Chondrocyte (in vitro differentiated cells): ENCODE measurements at places on chromosomes 6 and 20. TPM values are rescaled to one million over a fixed set of nuclear protein-coding genes. Genes with fewer than 3 reads are reported as not detected.

DNA sequence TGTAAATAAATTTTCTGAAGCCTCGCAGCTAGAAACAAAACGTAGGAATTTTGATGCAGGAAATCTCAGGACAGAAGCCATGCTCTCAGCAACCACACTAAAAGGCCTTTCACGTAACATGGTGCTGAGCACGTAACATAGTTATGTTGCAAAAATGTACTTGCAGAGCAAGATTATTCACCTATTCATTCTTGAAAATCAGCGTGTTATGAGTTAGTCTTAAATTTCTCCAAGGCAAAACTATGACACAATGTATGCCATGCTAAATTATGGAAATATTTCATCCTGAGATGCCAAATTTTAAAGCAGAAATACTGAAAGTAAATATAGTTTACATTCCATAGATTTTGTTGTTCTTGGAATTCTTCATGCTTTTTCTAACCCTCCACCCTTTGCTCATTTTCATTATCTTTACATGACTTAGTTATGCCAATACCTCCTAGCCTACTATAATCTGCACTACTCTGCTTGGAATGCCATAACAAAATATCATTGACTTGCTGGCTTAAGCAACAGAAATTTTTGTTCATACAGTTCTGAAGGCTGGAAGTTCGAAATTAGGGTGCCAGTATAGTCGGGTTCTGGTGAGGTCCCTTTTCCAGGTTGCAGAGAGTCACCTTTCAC, 179.8 kb upstream of the BMP5 start:
- DNase-seq = no peak
- peak overlapping the region; percentile 68 for H3K27ac ChIP-seq
- H3K4me3 ChIP-seq = no peak overlapping the region

DNA sequence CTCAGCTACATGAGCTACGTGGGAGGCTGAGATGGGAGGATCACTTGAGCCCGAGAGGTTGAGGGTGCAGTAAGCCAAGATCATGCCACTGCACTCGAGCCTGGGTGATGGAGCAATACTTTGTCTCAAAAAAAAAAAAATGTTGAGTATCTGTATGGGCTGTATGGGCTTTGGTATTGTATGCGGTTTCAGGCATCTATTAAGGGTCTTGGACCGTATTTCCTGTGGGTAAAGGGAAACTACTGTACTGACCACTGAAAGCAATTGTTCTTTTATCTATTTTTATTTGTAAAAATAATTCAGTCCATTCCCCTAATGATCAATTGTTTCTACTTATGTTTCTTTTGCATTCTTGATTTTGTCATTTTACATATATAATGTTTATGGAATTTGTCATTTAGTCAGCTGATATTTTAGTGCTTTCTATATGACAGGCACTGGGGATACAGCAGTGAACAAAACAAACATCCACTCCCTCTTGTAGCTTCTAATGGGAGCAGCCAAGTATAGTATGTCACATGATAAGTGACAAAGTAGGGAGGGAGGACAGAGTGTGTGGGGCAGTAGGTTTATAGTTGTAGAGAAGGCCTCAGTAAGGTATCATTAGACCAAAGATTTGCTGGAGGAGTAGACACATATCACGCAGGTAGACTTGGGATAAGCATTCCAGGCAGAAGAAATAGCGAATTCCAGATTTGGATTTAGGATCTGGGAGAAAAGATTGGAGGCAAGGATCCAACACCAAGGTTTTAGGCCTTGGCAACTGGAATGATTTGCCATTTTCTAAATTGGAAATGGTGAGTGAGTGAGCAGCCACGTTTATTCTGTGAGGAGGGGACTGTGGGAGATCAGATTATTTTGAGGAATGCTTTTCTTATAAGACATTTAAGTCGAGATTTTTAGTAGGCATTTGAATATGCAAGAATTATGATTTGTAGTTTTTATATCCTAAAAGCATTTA, 6.0 kb downstream of the PCMT1 start:
- H3K27me3 ChIP-seq = no peaks in the 10 kb centered on the region
- H3K4me1 ChIP-seq = peaks cover 15% of the 10 kb centered on the region
- no peak for DNase-seq
- H3K36me3 ChIP-seq = peaks cover 8% of the 10 kb centered on the region
- H3K27ac ChIP-seq = peak overlapping the region; percentile 55

- H3K4me1 ChIP-seq = no peaks in the 10 kb centered on the region
- no peak overlapping the region for H3K4me3 ChIP-seq
- no peaks in the 10 kb centered on the region for H3K27me3 ChIP-seq
- no peaks in the 10 kb centered on the region for H3K36me3 ChIP-seq
- no peak overlapping the region for H3K27ac ChIP-seq
These were observed 516.7 kb downstream of the CBLN4 start for GRCh38 chr20:55488593-55488992.

- no peak overlapping the region for H3K27ac ChIP-seq
- peak; percentile 34 for DNase-seq
- H3K4me1 ChIP-seq = peaks cover 23% of the 10 kb centered on the region
- H3K36me3 ChIP-seq = no peaks in the 10 kb centered on the region
- H3K27me3 ChIP-seq = peaks cover 2% of the 10 kb centered on the region
These were observed 2.2 kb upstream of the CCDC167 start for GRCh38 chr6:37501632-37502491.

DNA sequence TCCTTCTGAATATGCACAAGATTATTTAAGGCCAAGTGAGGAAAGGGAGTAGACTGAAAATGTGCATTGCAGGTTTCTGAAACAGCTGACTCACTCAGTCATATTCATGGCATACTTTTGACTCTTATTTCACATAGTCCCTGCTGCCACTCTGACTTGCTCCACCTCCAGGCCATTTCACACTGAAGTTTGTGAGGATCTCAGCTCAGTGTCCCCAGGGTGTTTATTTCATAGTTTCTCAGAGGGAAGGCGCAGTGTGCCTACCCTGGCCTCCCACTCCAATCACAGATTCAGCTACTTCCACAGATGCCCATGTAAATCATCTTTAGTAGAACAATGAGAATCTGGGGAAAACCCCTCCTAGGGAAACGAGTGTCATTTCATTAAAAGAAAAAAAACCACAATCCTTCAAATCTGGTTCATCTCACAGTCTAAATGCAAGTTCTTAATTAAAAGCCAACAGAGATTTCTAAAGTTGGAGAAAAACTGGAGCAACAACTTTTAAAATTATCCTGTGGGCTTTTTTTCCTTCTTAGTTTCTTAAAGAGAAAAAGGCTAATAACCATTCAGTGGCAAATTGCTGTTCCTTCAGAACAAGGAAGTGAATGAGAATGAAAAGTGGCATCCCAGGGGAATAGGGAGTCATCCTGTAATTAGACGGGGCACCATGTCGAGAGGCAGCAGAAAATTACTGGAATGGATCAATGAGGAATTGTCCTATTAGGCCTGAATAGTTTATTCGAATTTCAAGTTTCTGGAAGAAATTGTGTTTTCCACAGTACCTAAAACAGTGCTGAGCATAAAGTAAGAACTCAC, 133.6 kb downstream of the TFAP2B start:
- no peak for DNase-seq
- H3K4me3 ChIP-seq = no peak overlapping the region
- no peaks in the 10 kb centered on the region for H3K36me3 ChIP-seq
- H3K27ac ChIP-seq = peak overlapping the region; percentile 94

DNA sequence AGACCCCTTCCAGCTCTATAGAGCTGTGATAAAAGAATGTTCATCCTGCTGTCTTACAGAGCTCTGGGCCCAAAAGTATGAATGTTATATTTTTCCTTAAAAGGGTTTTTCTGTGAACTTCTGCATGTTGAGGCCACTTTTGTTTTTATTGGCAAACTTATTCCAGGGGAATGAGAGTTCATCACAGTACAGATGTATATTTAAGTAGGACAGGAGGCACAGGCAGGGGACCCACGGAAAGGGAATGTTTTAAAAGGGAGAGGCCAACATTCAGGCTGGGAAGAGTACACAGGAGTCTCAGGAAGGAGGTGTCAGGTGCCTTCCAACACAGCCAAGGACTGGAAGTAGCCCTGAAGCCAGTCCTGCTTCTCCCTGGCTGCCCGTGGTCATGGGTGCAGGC, 148.4 kb downstream of the EYA2 start:
- H3K4me1 ChIP-seq = peaks cover 20% of the 10 kb centered on the region
- H3K27me3 ChIP-seq = peaks cover 3% of the 10 kb centered on the region
- no peak overlapping the region for H3K4me3 ChIP-seq
- DNase-seq = no peak
- H3K27ac ChIP-seq = peak overlapping the region; percentile 49

- H3K27me3 ChIP-seq = no peaks in the 10 kb centered on the region
- no peaks in the 10 kb centered on the region for H3K4me1 ChIP-seq
- peaks cover 47% of the 10 kb centered on the region for H3K36me3 ChIP-seq
These were observed 50.5 kb upstream of the CSE1L start for GRCh38 chr20:48995589-48995988.

DNA sequence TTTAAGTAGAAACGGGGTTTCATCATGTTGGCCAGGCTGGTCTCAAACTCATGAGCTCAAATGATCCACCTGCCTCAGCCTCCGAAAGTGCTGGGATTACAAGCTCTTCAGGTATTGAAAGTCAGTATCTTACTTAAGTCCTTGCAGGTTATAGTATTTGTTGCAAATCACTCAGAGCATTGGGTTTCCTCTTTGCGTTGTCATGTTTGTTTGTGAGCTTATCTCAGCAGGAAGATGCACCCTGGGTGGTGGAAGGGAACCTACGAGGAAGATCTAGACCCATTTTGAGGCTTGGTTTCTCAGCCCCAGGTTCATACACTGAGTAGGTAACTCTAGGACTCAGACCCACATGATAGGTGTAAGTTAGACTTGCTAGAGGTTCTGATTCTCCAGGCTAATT, 18.6 kb downstream of the MYH7B start:
- H3K27ac ChIP-seq = no peak overlapping the region
- H3K27me3 ChIP-seq = peaks cover 26% of the 10 kb centered on the region
- no peak for DNase-seq
- no peak overlapping the region for H3K4me3 ChIP-seq
- no peaks in the 10 kb centered on the region for H3K36me3 ChIP-seq
- H3K4me1 ChIP-seq = no peaks in the 10 kb centered on the region

DNA sequence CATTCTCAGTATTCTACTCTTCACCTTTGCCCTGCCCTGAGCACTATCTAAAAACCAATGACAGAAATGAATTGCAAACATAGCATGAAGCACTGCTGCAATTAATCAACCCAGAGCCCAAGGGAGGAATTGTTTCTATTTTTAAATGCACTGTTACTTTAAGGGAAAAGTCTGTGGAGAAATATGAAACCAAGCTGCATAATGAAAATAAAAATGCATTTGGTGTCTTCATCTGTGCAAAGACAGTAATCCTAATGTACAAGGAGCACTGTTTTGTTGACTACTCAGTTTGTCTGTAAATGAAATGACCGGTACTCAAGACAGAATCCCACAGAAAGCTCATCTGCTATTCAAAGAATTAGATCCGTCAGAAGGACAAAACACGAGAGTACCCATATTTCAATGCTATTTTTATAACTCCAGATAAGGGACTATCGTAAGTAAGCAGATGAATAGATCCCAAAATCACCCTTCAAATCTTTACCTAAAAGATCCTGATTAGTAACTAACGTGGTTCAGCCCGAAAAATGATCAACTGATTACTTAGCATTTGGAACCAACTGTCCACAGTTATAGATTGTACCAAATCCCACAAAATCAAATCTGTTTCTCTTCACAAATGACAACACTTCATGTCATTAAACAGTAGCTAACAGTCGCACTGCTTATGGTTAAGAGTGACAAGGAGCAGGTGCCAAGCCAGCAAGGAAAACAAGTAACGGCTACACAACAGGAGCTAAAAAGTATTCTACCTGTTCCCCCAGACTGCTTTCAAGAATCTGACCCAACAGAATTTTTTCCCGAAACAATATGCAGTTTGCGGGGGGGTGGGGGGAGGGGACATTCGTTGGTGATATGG, 2.4 kb downstream of the KIF13A start:
- no peaks in the 10 kb centered on the region for H3K27me3 ChIP-seq
- no peak for DNase-seq
- peak overlapping the region; percentile 58 for H3K27ac ChIP-seq
- H3K4me1 ChIP-seq = peaks cover 45% of the 10 kb centered on the region

GRCh38 chr6:142786476-142786875, 158.5 kb downstream of the HIVEP2 start:
- no peaks in the 10 kb centered on the region for H3K36me3 ChIP-seq
- no peak for DNase-seq
- no peak overlapping the region for H3K27ac ChIP-seq
- no peaks in the 10 kb centered on the region for H3K27me3 ChIP-seq

GRCh38 chr6:31351033-31351380, 6.0 kb downstream of the HLA-B start:
- DNase-seq = no peak
- H3K4me1 ChIP-seq = peaks cover 5% of the 10 kb centered on the region
- no peak overlapping the region for H3K27ac ChIP-seq
- H3K36me3 ChIP-seq = peaks cover 15% of the 10 kb centered on the region
- no peak overlapping the region for H3K4me3 ChIP-seq
- H3K27me3 ChIP-seq = peaks cover 60% of the 10 kb centered on the region

DNA sequence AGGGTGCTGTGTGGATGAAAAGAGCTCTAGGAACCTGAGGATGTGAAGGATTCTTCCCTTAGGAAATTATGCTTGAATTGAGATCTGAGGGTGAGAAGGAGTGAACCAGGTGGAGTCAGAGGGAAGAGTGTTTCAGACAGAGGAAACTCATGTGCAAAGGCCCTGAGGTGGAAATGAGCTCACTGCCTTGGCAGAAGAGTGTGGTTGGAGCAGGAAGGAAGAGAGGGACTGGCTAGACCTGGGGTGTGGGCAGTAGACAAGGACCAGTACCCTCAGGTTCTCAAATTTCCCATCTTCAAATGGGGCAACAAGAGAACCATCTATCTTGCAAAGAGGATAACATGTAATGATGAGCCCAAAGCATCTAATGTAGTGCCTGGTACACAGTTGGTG, 24.0 kb upstream of the GTSF1L start:
- H3K4me1 ChIP-seq = peaks cover 6% of the 10 kb centered on the region
- no peak for DNase-seq
- H3K27ac ChIP-seq = no peak overlapping the region
- no peaks in the 10 kb centered on the region for H3K36me3 ChIP-seq
- no peak overlapping the region for H3K4me3 ChIP-seq
- H3K27me3 ChIP-seq = peaks cover 18% of the 10 kb centered on the region

GRCh38 chr6:136826216-136826615, 3.8 kb downstream of the PEX7 start:
- H3K4me1 ChIP-seq = peaks cover 15% of the 10 kb centered on the region
- H3K4me3 ChIP-seq = no peak overlapping the region
- no peaks in the 10 kb centered on the region for H3K27me3 ChIP-seq
- no peak for DNase-seq

GRCh38 chr6:1403851-1404712, 14.7 kb downstream of the FOXF2 start:
- no peak overlapping the region for H3K27ac ChIP-seq
- H3K36me3 ChIP-seq = no peaks in the 10 kb centered on the region
- no peak overlapping the region for H3K4me3 ChIP-seq
- peaks cover 13% of the 10 kb centered on the region for H3K27me3 ChIP-seq
- H3K4me1 ChIP-seq = peaks cover 3% of the 10 kb centered on the region
- no peak for DNase-seq

DNA sequence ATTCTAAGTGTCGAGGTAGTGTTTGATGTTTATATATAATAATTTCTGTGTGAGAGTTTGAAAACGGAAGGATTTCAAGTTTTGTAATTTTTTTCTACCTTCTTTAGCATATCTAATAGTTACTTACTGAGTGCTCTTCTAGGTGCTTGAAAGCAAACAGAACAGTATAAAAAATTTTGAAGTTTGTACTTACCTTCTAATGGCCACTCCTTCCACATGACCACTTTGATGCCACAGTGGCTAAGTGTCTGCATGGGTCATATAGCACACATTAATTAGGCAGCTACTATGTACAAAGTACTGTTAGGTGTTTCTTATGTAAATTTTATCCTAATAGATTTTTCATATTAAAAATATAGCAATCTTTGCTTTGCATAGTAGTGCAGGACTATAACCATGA, 21.1 kb downstream of the RPRD1B start:
- H3K4me3 ChIP-seq = no peak overlapping the region
- no peaks in the 10 kb centered on the region for H3K27me3 ChIP-seq
- H3K4me1 ChIP-seq = peaks cover 32% of the 10 kb centered on the region
- H3K27ac ChIP-seq = no peak overlapping the region
- H3K36me3 ChIP-seq = peaks cover 11% of the 10 kb centered on the region

The BTN2A1 gene
- total RNA-seq = 28.3 to 33.6 TPM (median 33.3 TPM) in 3 replicates

The JPH2 gene
- total RNA-seq = 46.6 to 75.9 TPM (median 71.2 TPM) in 3 replicates

The HLA-DQB2 gene
- not detected in 3 replicates for total RNA-seq
